CD4-positive, alpha-beta T cell treated with Interferon gamma for 1 hour (primary cell): ENCODE measurements at places on chromosomes 3 and 15.

- DNase-seq: no peak
These were observed 2.1 kb downstream of the SEC61A1 start for GRCh38 chr3:128054367-128054766.

- DNase-seq: no peak
These were observed 575.8 kb upstream of the TBL1XR1 start for GRCh38 chr3:177772908-177773557.

DNA sequence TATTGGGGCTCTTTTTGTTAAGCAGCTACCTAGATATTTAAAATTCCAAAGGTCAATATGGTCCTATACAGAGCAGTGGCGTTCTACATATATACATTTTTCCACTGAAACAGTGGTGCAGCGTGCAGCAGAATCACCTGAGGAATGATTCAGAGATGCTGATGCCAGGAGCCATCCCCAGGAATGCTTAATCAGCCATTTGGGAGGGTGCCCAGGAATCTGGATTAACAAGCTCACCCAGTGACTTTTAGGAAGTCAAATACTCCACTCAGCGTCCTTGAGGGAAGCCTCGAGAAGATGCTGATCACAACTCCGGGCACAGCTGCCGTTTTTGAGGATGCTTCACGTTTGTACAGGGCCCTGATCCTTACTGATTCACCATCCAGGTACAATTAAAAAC, 82.6 kb upstream of the ARHGEF3 start:
- DNase-seq: no peak

DNA sequence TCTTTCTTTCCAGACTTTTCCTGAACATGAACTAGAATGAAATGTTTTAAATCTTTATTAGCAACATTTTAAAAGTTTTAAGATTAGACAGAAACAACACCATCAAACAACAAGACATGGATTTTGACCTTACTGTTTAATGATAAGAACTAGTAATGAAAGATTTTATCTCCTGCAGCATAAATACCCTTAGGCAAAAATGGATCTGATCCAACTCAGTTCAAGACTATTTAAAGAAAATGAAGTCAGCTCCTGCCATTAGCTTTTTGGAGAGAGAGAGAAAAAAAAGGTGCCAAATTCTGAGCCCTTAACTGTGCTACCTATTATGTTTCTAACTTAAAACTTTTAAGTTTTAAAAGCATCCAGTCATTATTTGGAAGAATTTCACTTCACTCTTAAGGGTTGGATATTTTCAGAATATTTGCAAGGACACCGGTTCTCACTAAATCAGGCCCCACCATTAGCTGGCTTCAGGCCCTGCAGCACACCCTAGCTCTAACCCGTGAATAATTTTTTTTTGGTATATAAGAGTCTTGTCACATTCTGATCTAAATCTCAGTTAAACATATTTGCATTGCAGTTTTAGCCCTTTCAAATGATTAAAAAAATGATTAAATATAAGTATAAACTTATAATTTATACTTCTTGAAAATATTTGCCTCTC, 60.0 kb downstream of the NR1I2 start:
- no peak for DNase-seq

GRCh38 chr3:134299185-134299887, 48.7 kb upstream of the RYK start:
- no peak for DNase-seq

DNA sequence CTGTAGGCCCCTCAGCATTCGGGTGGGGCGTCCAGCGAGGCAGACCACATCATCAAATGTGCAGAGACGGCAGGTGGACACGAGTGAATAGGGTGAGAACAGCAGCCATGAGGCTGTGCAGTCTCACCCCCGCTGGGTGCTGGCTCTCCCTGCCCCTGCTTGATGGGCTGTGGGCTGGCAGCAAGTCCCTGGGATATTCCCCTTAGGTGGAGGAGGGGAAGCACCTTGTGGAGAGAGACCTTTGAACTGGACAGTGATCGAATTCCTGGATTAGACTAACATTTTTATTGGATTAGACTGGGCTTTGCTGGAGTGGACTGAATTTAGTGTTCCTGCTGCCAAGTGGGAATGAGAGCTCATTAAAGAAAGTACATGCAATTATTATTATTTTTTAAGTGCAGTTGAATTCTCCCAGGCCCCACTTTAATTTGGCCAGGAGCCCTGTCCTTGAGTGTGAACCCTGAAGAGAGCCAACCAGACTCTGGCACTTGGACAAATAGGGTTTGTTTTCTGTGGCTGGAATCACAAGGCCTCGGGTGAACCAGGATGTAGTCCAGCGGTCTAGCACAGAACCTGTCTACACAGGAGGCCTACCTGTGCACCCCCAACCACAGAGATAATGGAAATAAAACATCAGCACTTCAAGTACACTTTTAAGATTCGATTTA, 193.1 kb downstream of the ABHD5 start:
- DNase-seq: no peak
